DMS79 treated with DMSO at 0.1 percent for 48 hours (cell line): ENCODE measurements at places on chromosomes 16 and 17.

DNA sequence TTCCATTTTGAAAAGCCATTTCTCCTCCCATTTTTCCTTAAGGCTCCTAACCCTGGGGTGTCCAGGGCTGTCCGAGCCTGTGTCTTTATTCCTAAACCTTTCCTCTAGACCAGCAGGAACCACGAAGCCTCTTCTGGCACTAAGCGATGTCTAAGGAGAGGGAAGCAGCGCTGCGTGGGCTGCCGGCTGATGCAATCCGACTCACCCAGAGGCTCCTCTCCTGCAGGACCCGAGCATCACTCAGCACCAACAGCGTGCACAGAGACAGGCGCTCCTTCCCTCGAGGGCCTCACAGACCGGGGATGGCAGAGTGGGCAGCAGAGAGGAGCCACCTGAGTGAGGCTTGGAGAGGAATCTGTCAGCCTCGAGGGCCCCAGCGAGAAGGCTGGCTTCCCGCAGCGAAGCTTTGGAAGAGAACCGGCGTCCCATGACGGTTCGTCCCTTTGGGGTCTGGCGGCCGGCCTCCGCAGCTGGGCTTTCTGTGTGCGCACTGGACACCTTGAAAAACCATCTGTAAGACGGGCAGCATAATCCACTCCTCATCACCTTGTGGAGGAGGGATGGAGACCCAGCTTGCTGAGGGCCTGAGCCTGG, 174.3 kb downstream of the FOXL1 start:
- DNase-seq, result no peak

DNA sequence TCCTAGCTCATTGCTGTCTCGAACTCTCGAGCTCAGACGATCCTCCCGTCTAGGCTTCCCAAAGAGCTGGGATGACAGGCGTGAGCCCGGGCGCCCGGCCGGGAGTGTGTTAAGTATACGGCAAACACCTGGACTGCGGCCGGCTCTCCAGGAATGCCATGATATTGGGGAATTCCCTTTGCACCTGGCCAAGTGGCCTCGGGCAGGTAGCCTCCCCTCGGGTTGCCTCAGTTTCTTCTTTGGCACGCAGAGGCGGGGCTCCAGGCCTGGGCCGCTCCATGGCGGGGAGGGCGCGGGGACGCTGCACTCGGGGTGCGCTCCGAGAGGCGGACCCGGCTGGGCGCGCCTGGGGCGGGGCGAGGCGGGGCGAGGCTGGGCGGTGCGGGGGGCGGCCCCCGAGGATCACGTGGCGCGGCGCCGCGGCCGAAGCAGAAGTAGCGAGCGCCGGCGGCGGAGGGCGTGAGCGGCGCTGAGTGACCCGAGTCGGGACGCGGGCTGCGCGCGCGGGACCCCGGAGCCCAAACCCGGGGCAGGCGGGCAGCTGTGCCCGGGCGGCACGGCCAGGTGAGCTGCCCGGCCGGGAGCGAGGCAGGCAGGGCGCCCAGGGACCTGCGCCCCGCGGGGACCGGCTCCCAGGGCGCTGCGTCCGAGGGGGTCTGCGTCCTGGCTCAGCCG, at the start of gene PLCG2:
Gene PLCG2, plus strand, starts transcription at position 431 of the 675 bp plus-strand sequence. CDS start 6,699 bp downstream, outside the sequence.
- peak; percentile 24 for DNase-seq

DNA sequence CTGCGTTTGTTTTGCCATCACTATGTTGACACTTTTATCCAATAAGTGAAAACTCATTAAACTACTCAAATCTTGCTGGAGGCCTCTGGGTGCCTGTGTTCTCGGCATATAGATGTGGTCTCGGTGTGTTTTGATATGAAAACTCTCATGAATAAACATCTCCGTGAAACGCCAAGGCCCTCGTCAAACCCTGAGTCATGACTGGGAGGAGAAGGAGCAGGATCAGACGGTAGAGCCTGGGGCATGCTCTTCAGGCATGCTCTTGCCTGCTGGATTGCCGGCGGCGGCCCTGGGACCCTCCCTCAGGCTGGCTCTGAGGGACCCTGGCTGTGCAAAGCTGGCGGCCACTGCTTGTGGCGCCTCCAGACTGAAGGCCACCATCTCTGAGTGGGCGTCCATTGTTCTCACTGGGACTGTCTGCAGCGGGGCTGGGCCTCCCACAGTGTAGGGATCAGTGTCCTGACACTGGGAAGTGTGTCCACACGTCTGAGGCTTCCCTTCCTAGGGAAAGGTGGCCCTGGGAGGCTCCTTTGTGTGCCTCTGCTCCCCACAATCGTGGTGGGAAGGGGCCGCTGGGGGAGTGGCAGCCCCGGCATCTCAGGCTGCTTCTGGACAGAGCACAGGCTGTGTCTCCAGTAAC, 1.7 kb upstream of the NPB start:
- no peak for DNase-seq

DNA sequence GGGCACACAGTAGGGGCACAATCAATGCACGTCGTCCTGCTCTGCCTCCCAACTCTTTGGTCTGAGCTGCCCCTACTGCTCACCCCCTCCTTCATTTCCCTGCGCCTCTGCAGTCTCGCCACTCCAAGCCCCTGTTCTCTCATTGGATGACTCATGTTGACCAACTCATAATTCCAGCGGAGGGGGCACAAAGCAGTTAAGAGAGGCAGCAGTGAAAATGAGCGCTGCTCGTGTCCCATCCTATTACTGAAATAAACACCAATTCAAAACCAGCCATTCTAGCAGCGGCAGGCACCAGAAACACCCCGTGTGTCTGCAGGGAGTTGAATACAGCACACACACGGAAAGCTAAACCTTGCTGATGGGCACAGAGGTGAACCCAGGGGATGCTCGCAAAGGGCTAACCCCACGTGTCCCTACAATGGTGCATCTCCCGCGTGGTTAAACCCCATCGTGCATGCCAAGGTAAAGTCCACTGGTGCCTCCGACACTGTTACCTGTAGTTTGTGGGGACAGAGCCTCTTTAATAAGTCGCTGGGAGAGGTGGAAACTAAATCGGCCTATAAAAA, 310.4 kb downstream of the XYLT1 start:
- peak; percentile 6 for DNase-seq

GRCh38 chr16:11852092-11852809, 909 bp upstream of the RSL1D1 start:
- DNase-seq, result peak; percentile 44

- no peak for DNase-seq
These were observed 26.5 kb downstream of the TMEM98 start for GRCh38 chr17:32954477-32954876.

- DNase-seq, result no peak
These were observed 5.5 kb downstream of the PRR29 start for GRCh38 chr17:64003526-64004121.

DNA sequence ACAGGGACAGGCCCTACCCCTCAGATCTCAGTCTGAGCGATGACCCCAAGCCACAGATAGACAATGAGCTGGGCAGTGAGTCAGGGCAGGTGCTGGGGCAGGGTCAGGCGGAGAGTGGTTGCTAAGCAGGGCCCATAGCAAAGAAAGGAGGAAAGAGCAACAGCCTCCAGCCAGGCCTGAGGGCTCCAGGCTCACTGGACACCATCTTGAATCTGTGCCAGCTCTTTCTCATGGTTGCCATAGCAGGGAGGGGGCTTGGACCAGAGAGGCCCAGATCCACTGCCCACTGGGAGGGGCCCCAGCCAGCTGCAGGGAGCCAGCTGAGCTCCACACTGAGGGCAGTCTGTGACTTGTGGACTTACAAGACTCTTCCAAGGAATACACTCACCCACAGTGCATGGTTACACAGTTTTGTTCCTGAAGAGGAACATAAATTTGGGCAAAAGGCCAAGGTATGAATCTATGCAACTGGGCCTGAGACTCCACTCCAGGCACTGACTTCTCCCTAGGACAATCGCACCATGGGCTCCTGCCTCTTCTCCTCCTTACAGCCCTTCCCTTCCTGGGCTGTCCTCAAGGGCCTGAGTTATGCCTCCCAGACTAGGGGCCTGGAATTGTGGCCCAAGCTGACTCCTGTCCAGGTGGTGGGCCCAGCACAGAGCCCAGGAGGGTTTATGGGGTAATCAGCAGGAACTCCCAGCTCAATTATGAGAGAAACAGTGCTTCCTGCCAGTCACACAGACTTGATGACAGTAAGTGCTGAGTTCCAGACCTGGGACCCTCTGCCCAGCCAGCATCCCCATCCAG, 59.9 kb downstream of the BEAN1 start:
- DNase-seq, result peak; percentile 5

- peak; percentile 10 for DNase-seq
These were observed 15.4 kb downstream of the NAA60 start for GRCh38 chr16:3458852-3459361.

DNA sequence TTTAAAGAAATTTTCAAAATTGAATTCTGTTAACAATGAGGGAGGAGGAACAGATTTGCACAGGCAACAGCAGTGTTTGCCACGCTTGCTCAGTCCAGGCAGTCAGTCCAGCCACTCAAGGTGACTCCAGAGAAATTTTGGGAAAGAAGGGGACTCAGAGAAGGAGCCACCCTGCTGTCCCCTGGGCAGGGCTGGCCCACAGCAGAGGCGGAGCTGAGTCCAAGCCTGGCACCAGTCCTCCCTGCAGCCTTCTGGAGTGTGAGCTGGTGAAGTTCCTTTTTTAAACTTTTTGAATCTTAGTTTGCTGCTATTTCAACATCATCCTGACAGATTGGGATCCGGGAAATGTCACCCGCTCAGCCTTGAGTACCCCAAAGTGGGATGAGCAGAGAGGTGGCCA, 14.5 kb upstream of the SLC47A2 start:
- no peak for DNase-seq

DNA sequence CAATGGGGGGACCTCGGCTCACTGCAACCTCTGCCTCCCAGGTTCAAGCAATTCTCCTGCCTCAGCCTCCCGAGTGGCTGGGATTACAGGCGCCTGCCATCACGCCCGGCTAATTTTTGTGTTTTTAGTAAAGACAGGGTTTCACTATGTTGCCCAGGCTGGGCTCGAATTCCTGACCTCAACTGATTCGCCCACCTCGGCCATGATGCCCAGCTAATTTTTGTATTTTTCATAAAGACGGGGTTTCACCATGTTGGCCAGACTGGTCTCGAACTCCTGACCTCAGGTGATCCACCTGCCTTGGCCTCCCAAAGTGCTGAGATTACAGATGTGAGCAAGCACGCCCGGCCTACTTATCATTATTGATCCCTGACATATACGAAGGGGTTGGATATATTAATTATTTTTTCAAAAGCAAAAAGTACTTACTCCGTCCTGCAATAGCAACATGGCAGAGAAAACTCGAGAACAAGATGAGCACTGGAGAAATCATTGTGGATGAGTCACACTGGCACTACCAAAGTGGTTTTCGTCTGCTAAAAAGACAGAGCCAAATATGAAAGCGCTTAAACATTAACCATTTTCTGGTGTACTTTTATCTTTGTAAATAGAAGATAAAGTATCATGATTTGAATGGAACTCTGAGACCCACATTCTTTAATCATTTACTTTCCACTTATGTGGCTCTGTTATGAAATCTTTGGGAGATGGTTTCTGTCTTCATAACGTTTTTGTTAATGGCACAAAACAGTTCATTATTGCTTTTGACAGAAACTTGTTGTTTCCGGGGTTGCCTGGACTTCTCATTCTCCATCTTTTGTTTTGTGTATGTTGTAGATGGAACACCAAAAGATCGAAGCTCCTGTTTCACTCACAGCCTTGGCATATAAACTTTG, at the start of gene APOH:
Gene APOH, minus strand, starts transcription at position 529 of the 896 bp plus-strand sequence. Its CDS starts 36 bp downstream, at position 493.
- DNase-seq, result no peak

GRCh38 chr17:37490638-37491614, 1.2 kb downstream of the DUSP14 start:
- no peak for DNase-seq
